ENCODE measurements at places on chromosomes 3 and 15.

GRCh38 chr3:9173445-9173844 is 76.0 kb downstream of the SRGAP3 start:
- DNase-seq = no peak

GRCh38 chr3:53688989-53689388 is 157.2 kb downstream of the CHDH start:
- no peak for DNase-seq

DNA sequence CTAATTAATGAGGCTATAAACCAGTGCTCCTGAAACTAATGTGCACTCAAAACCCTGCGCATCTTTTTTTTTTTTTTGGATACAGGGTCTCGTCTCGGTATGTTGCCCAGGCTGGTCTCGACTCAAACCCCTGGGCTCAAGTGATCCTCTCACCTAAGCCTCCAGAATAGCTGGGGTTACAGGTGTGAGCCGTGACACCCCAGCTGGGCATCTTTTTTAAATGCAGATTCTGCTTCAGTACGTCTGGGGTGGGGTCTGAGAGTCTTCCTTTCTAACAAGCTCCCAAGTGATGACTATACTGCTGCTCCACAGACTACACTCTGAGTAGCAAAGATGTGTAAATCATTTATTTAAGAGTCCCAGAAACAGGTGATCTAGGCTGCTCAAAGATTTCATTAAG is 73.0 kb downstream of the BFSP2 start:
- DNase-seq = no peak

DNA sequence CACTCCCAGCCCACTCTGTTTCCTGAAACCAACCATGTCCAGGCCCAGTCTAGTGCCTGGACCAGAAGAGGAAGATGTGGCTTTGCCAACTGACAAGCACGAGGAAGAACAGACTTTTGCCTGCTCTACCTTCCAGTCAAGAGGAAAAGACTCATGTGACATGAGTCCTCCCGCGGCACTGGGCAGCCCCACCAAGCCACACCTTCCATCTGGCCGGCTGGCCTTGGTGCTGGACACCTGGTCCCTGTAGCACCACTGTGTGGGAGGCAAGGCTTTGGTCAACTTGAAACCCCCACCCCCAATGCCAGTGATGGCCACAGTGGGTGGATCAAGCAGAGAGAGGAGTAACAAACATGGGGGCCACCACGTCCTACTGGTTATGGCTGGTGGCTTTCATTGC is 12.5 kb downstream of the CHDH start:
- no peak for DNase-seq

DNA sequence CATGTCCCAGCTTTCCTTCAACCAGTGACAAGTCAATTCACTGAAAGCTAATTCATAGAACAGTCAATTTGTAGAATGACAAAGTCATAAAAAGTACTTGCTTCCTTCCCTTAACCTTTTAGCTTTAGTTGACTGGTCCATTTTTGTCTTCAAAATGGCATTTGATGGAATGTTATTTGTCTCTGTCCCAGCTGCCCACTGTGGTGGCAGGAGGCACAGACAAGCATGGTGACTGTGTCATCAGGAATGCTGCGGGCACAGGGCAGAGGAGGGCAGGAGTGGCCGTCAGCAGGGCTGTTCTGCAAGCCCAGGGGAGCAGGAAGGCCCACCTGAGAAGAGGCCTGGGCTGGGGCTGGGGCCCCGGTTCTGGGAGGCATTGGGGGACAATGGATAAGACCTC is 10.0 kb downstream of the IQSEC1 start:
- DNase-seq = no peak

- no peak for DNase-seq
Observed at GRCh38 chr3:97910931-97911351, 61.3 kb downstream of the RIOX2 start.

- no peak for DNase-seq
Observed at GRCh38 chr3:112247900-112248299, 46.1 kb downstream of the SLC9C1 start.

GRCh38 chr3:60770532-60770931 is 480.7 kb downstream of the FHIT start:
- DNase-seq = no peak

DNA sequence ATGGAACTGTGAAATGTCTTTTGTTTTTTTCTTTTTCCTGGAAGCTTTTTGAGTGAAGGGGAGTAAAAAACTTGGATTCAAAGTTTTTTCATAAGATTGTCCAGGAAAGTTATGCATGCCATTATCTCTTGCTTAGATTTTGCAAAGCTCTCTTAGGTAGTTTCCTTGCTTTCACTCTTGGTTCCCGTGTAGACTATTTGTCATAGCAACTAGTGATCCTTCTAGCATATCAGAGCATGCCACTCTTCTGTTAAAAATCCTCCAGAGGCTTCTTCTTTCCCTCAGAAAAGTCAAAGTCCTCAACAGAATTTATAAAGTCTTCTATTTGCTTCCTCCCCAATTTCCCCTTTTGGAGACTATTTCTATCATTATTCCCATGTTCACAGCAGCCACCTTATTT is 21.1 kb downstream of the GTF2E1 start:
- DNase-seq = no peak

DNA sequence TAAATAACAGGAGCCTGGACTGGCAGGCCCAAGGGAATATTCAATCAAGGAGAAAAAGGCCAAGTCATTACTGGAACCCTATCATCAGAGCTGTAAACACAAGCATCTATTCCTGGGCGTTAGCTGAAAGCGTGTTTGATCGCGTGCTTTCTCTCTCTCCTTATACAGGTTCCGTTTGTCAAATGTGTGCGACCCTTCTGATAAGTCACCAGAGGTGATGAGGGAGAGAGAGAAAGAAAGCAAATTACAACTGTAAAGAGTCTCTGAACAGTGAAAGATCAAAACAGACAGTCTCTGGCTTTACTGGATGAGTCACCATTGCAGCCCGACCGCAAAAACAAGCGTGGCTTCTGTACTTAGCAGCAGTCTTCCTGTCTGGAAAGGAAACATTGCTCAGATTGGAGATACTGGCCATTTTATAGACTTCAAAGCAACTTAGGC is 39.5 kb upstream of the TPRG1 start:
- DNase-seq = peak; percentile 76

DNA sequence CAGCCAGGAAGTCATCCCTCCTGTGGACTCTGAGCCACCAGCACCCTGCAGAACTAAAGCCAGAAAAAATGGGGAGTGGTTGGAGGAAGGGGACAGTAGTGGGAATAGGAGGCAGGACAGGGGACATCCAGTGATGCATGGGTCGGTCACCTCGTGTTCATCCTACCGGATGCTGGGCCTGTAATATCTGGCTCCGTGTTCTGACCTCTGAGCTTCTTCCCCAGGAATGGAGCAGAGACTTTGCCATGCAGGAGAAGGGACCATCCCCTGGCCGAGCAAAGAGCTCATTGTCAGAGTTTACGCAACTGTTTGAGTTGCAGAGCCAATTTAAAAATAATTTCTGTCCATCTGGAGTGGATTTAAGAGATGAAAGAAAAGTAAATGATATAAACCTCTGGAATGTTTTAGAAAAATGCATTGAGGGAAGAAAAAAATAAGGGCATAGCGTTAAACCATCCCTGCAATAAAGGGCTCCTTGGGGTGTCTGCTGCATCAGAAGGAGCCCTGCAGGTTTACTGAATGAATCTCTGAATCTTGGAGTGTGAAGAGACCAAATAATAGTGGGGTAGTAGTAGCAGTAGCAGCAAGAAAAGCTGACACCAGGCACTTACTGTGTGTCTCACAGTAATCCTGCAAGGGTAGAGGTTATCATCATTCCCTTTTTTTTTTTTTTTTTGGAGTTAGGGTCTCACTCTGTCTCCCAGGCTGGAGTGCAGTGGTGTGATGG is 70.9 kb downstream of the AAGAB start:
- DNase-seq = peak; percentile 86

Measured in fibroblast of skin of scalp (primary cell).